OCI-LY7 (cell line): ENCODE measurements at places on chromosomes 3 and 15.

DNA sequence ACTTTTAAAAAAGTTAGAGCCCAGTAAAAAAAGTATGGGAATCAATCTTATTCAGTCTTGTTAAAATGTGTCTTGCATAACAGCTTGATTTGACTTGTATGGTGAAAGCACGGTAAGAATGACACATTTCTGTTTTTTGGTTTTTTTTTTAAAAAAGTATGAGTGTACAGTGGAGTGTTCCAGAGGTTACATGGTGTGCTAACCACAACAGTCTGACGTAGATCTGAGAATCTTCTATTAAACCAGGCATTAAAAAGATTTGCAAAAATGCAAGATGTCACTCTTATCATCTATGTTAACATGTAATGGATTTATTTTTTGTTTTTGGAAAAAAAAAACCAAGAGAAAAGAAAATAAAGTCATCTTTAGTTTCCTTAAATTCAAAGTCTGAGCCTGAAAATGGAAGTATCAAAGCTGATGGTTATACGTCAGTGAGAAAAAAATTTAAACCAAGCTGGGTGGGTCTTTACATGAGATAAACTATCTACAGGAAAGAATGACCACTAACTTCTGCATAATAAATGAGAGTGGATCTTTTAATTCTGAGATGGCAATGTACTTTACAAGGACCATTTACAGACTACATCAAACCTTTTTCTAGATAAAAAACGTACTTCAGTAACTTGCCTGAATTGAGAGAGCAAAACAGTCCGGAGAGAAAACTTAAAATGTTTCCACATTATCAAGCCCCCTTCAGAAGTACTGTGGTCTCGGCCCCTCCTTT is 1.6 kb downstream of the GABPB1 start:
- peak; percentile 40 for DNase-seq

GRCh38 chr15:74381481-74381880 is 14.0 kb upstream of the CYP11A1 start:
- DNase-seq = no peak

DNA sequence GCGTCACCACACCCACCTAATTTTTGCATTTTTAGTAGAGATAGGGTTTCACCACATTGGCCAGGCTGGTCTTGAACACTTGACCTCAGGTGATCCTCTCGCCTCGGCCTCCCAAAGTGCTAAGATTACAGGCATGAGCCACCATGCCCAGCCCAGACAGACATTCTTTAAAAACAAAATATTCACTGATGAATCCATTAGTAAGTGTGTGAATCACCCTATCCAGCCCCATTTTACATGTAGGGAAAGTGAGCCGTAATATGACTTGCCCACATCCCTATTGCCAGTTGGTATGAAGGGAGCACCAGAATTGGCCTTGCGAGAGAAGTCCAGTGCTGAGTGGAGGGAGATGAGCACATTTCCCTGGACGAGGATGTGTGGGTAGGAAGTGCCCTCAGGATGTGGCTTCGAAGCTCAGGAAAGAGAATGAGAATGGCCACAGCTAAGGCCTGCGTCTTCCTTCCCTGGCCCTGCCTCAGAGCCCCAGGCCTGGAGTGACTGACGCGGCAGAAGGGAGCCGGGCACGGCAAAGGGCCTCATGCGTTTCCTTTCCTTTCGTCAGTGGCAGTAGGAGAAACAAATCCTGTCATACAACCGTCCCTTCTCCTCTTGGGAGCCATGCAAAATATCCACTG is 28.3 kb upstream of the ETV5 start:
- DNase-seq = no peak

DNA sequence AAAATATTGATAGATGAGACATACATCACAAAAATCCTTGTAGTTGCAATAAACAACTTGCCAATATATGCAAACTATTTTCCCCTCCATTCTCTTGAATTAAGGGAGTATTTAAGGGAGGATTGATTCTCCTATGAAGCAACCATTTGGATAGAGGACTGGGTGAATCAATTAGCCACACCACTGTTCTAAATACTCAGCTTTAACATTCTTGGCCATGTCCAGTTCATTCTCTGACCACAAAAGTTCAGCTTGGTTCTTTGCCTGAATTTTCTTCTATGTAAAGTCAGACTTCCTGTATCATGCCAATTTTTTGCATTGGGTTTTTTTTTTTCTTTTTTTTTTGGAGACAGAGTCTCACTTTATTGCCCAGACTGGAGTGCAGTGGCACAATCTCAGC is 15.8 kb upstream of the SEC11A start:
- no peak for DNase-seq

- DNase-seq = no peak
Measured at GRCh38 chr3:179147514-179147872, 664 bp upstream of the PIK3CA start.

- no peak for DNase-seq
Measured at GRCh38 chr3:13017361-13018042, 55.7 kb downstream of the IQSEC1 start.

- DNase-seq = no peak
Measured at GRCh38 chr15:89095073-89095472, 6.8 kb downstream of the ABHD2 start.

- DNase-seq = no peak
Measured at GRCh38 chr3:177729956-177730681, 532.8 kb upstream of the TBL1XR1 start.

- DNase-seq = no peak
Measured at GRCh38 chr3:8631661-8632060, 12.9 kb downstream of the SSUH2 start.

DNA sequence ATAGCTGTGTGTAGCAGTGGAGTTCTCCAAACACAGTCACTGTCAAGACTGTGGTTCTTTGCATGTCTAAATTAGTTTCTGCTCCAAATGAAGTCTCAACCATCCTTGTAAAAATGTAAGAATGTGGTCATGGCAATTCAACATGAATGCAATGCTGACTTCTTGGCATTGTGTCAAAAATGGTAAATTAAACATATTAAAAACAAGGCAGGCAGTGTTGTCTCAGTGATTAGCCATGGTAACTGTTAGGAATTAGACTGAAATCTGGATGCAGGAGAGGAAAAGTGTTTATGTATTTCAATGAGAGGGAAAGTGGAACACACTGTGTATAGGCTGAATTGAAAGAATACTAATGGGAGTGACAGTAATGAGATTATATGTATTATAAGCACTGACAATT is 597.2 kb downstream of the EDEM1 start:
- no peak for DNase-seq

DNA sequence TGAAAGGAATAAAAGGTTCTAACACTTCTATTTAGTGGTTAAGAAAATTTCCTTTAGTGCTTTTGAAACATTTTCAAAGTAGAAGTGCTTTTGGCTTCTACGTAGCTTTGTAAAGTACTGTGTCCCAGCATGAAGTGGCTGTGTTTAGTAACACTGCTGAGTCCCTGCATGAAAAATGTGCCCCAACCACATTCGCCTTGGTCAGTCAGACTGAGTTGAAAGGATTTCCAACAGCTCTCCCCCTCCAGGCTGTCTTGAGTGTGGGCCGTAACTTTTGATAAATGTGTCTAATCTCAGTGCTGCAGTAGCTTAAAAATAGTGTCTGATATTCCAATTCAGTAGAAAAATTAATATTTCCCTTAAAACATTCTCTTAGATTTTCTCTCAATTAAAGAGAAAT is 115.0 kb downstream of the NR1D2 start:
- DNase-seq = no peak

DNA sequence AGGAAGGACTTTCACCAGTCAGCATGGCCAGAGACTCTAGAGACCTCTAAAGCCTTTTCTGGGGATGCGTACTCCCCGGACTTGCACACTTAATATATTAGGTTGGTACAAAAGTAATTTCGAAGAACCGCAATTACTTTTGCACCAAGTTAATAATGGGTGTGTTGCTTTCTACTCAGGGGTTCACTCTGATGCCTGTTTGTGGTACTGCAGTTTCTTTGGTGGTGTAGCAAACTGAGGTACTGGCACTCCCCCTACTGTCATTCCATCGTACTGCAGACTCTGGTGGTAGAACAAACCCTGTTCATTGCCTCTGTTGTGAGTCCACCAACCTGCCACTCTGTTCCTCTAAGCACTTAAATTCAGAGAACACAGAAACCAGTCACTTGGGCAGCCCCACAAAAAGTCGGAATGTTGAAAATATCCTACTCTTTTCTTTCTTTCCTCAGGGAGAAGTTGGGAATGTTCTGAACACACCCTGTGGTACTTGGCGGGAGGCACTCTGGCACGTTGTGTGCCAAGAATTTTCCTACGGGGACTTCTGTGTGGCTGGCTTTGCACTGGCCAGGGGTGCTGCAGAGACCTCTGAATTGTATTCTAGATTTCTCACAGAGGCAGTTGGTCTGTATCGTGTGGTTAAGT is 46.3 kb downstream of the GABRG3 start:
- DNase-seq = peak; percentile 62

GRCh38 chr3:177441813-177442646 is 244.7 kb upstream of the TBL1XR1 start:
- DNase-seq = peak; percentile 82

DNA sequence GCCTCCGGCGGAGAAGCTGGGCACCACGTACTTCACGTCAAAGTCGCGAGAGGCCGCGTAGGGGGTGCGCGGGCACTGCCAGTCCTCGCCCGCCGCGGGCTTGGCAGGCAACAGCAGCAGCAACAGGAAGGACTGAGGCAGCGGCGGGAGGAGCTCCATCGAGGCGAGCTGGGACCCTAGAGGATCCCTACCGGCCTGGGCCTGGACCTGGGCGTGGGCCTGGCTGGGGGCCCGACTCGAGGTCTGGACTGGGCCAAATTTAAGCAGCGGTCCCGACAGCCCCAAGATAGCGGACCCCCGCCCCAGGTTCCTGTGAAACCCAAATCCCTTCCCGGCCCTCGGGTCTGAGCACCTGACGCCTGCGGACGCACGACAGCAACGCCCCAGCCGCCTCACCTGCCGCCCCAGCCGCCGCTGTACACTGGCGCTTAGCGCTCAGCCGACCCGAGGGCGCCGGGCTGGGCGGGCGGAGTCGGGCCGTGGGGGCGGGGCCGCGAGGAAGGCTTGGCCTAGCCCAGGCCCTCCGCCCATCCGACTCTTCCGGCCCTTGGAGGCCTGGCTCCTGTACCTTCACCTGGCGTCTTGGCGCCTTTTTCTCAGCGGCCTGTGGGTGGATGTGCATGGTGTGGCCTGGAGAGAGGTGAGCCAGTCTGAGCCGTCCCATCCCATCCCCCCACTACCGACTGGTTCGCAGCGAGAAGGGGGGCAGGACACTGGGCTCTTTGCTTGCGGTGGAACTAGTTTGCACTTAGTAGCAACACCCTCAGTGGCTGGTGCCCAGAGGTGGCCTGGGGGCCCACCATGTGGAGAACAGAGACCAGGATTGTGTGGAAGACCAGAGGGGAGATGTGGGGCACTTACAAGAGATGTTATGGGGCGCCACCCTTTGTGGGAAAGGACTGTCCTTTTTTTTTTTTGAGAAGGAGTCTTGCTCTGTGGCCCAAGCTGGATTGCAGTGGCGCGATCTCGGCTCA is at the start of gene MST1R:
Gene MST1R, minus strand, starts transcription at position 423 of the 974 bp plus-strand sequence. Its CDS starts 264 bp downstream, at position 159.
- DNase-seq = no peak

- no peak for DNase-seq
Measured at GRCh38 chr15:69454953-69455352, 2.3 kb downstream of the RPLP1 start.

DNA sequence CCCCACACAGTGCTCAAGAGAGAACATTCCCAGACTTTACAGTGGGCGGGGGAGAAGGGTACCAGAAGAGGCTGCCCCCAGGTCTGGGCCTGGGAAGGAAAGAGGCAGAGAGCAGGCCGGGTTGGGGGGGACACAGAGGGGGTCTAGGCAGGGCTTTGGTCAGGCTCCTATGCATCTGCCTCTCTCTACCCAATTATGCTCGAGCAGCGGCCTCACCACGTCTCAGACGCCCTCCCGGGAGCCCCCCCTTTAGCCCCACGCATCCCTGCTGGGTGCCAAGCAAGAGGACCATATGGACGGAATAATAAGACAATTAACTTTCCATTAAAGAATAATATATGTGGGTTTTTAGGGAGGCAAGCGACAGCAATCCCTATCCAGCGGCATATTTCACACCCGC is 32.8 kb downstream of the CACNA2D2 start:
- no peak for DNase-seq

- DNase-seq = no peak
Measured at GRCh38 chr15:84934942-84935729, 46.5 kb upstream of the PDE8A start.

DNA sequence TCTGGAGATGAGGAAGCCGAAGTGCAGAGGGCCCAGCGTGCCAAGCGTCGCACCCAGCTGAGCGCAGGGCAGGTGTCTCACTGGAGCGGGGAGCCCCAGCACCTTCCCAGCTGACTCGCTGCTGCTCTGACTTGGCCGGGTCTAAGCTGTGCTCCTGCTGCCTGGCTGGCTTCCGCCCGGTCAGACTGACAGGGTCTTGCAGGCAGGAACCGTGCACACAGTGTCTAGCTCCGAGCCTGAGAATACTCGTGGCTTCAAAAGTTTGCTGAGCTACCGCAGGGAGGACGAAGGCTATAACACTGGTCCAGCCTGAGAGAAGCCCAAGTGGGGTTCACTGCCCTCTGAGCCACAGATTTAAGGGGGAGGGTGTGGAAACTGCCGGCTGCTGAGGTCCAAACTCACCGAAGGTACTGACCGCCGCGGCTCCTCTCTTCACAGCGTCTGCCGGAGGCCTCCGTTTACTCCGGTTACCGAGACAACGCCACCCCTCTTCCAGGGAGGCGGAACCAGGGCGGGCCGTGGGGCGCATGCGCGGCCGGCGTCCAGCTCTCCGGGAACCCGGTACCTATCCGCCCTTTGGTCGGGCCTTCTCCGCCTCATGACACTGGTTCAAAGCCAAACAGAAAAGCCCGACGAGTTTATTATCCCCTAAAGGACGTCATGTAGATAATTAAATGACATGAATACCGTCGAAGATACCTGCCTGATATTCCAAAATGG is at the start of gene CFAP44:
Gene CFAP44, minus strand, starts transcription at position 443 of the 720 bp plus-strand sequence. CDS start 7,829 bp downstream, outside the sequence.
- DNase-seq = no peak

DNA sequence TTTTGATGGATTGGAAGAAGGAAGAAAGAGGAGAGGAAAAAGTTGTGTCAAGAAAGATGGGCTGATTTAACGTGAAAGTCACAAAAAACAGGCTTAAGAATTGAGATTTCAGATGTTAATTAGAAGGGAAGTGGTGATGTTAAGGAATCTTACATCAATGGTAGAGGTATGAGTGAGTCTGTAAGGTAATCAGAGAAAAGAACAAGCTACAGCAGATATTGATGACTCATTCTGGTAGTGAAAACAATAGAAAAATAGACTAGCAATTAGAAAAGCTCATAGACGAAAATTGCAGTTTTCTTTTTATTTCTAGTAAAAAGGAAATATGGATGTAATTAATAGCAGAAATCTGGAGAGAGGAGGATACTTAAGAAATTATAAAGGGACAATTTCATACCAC is 559.6 kb downstream of the MCTP2 start:
- DNase-seq = no peak
